ENCODE measurements at places on chromosomes 11 and 22. TPM values are rescaled to one million over a fixed set of nuclear protein-coding genes. Genes with fewer than 3 reads are reported as not detected.

DNA sequence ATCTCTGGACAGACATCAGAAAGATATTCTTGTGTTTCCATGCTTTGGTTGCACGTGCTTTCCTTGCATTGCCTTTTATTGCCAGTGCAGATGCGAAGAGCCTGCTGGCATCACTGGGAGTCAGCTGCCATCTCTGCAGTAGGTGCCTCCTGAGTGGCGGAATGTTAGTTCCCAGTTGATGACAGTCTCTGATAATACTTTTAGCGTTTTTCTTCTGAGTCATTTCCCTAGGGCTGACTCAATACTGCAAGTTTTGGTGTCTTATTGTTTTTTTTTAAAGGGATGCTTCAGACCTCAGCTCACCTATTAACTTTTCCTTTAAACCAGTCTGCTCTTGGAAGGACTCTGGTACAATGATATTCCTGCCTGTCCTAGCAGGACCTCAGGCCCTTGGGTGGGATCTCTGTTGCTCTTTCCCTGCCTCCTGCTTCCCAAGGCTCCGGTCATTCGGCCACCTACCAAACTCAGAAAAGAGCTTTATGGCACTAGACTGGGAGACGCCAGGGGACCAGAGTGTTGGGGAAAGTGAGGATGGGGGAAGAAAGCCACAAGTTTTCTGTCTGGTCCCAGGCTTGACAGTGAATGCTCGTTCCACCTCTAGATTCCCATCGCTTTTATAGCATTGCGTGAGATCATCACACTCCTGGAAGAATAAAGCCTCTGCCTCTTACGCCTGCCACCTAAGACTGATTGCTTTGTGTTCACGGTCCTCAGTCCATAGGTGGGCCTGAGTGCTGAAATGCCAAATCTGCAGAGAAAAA lies 308.7 kb downstream of the DDX10 start:
- H3K36me3 ChIP-seq = no peaks in the 10 kb centered on the region
- no peaks in the 10 kb centered on the region for H3K4me1 ChIP-seq
- H3K27ac ChIP-seq = no peak overlapping the region

GRCh38 chr11:57604296-57605027 lies 7.0 kb downstream of the SERPING1 start:
- no peak overlapping the region for H3K27ac ChIP-seq
- H3K4me1 ChIP-seq = no peaks in the 10 kb centered on the region
- no peak overlapping the region for H3K4me3 ChIP-seq
- no peak for ATAC-seq
- H3K27me3 ChIP-seq = no peaks in the 10 kb centered on the region
- H3K36me3 ChIP-seq = no peaks in the 10 kb centered on the region

The LIF gene
- 0.59 TPM for total RNA-seq

GRCh38 chr22:29369460-29369859 lies 18.9 kb downstream of the AP1B1 start:
- no peaks in the 10 kb centered on the region for H3K27me3 ChIP-seq
- no peaks in the 10 kb centered on the region for H3K4me1 ChIP-seq
- H3K36me3 ChIP-seq = no peaks in the 10 kb centered on the region

DNA sequence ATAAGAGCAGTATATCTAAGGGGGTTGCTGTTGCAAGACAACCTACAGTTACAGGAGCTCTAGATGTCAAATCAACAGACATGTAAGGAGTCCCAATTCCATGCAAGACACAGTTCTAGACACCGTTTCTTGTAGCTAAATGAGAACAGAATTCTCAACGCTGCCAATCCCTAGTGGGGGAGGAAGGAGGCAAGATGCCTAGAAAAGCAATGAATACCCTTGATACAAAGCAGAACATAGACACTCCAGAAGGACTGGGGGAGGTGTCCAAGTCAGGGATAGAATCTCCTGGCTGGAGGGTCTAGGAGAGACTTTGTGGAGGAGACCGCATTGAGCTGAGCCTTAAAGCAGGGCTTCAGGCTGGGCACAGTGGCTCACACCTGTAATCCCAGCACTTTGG lies 280.2 kb downstream of the BUD13 start:
- no peak for ATAC-seq
- no peak overlapping the region for H3K4me3 ChIP-seq
- no peaks in the 10 kb centered on the region for H3K4me1 ChIP-seq
- no peak overlapping the region for H3K27ac ChIP-seq
- H3K27me3 ChIP-seq = peaks cover 18% of the 10 kb centered on the region

The MMP3 gene
- 2.7 TPM for total RNA-seq

DNA sequence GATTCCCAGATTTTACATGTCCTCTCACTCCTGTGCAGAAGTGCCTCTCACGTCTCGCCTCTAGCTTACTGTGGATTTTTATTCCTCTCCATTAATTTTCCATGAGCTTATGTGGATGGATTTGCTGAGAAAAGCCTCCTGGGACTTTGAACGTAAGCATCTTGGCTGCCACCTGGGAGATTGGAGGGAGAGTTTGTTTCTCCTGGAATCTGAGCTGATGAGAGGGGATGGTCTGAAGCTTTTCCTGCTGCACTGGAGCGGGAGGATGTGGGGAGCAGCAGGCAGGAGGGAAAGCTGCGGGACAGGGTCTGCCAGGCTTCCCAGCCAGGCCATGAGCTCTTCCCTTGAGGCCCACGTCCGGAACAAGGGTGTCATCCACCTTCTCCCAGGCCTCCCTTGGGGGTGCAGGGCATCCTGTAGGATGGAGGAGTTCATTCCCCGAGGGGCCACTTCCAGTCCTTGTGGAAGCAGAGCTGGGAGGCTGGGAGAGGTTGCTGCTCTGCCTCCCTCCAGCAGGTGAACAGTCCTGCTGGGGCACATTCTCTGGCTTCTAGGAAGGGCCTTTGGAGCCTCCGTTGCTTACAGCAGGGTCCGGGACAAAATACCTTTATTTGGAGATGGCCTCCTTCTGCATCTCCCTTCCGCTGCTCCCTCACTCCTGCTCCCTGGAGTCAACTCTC lies 3.6 kb upstream of the SHANK2 start:
- no peak overlapping the region for H3K4me3 ChIP-seq
- no peak for ATAC-seq
- H3K4me1 ChIP-seq = no peaks in the 10 kb centered on the region
- H3K27ac ChIP-seq = no peak overlapping the region
- H3K36me3 ChIP-seq = no peaks in the 10 kb centered on the region

The SLC22A8 gene
- total RNA-seq = not detected

The MS4A5 gene
- total RNA-seq = not detected

- H3K27ac ChIP-seq = peak overlapping the region; percentile 72
- H3K4me1 ChIP-seq = peaks cover 39% of the 10 kb centered on the region
- H3K36me3 ChIP-seq = peaks cover 44% of the 10 kb centered on the region
- H3K4me3 ChIP-seq = peak overlapping the region; percentile 95
Measured at GRCh38 chr11:64241491-64242374, 838 bp downstream of the FKBP2 start.

- no peaks in the 10 kb centered on the region for H3K4me1 ChIP-seq
- H3K27ac ChIP-seq = no peak overlapping the region
- ATAC-seq = no peak
Measured at GRCh38 chr11:43404836-43405479, 46.2 kb downstream of the TTC17 start.

- H3K4me3 ChIP-seq = no peak overlapping the region
Measured at GRCh38 chr22:22196018-22196533, 48.5 kb upstream of the VPREB1 start.

GRCh38 chr11:118893662-118894061 lies 10.0 kb downstream of the CXCR5 start:
- no peaks in the 10 kb centered on the region for H3K27me3 ChIP-seq
- peaks cover 49% of the 10 kb centered on the region for H3K36me3 ChIP-seq
- no peak for ATAC-seq
- H3K27ac ChIP-seq = no peak overlapping the region
- no peak overlapping the region for H3K4me3 ChIP-seq
- peaks cover 75% of the 10 kb centered on the region for H3K4me1 ChIP-seq

The EMID1 gene
- 0.15 TPM for total RNA-seq

DNA sequence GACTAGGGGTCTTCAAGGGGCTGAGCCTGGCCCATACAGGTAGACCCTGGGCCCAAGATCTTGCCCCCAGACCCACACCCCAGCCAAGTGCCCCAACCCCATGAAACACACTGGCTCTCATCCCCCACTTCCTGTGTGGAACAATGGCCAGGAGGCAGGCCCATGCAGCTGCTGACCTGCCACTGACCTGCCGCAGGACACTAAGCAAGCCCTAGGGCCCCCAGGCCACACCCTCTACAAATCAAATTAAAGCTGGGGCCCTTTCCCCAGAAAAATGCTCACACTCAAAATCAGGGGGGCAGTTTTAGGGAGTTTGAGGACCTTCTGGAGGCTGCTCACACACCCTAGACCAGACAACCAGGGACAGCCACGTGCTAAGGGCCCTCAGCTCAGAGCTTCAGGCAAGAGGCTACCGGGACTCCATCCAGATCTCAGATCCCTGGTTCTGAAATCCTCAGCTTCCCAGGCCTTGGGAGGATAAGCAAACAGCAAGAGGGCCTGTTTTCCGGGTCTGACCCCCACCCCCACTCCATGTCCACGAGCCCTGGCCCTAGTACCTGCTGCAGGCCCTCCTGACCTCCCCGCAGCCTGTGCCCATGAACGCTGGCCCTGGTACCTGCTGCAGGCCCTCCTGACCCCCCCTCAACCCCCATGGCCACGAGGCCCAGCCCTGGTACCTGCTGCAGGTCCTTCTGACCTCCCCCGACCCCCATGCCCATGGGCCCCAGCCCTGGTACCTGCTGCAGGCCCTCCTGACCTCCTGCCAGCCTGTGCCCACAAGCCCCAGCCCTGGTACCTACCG lies 10.0 kb downstream of the CARD10 start:
- peaks cover 11% of the 10 kb centered on the region for H3K36me3 ChIP-seq
- peak; percentile 35 for ATAC-seq
- peak overlapping the region; percentile 53 for H3K27ac ChIP-seq
- H3K4me3 ChIP-seq = no peak overlapping the region
- peaks cover 64% of the 10 kb centered on the region for H3K27me3 ChIP-seq
- peaks cover 11% of the 10 kb centered on the region for H3K4me1 ChIP-seq

DNA sequence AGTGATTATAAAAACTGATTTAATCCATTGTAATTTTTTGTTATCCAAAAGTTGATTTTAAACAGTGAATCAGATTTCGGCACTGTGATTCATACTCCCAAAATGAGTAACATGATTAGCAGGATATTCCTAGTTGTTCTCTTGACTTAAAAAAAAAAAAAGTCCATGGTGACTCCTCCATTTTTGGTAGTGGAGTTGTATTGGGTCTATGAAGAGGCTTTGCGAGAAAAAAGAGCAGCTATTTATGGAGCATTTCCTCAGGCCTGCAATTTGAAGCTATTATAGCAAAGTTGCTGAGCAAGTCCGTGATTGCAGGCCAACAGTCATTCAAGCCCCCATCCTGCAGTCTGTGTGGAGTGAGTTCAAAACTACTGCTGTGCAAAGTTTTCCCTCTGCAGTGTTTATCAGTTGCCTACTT lies 28.8 kb downstream of the YAP1 start:
- ATAC-seq = peak; percentile 66
- peaks cover 7% of the 10 kb centered on the region for H3K4me1 ChIP-seq
- peak overlapping the region; percentile 75 for H3K27ac ChIP-seq
- H3K36me3 ChIP-seq = no peaks in the 10 kb centered on the region
- H3K4me3 ChIP-seq = no peak overlapping the region
- no peaks in the 10 kb centered on the region for H3K27me3 ChIP-seq

- H3K27ac ChIP-seq = no peak overlapping the region
- H3K27me3 ChIP-seq = peaks cover 27% of the 10 kb centered on the region
- no peak overlapping the region for H3K4me3 ChIP-seq
- no peak for ATAC-seq
- H3K4me1 ChIP-seq = no peaks in the 10 kb centered on the region
Measured at GRCh38 chr11:126740846-126741245, 259.7 kb downstream of the KIRREL3 start.

DNA sequence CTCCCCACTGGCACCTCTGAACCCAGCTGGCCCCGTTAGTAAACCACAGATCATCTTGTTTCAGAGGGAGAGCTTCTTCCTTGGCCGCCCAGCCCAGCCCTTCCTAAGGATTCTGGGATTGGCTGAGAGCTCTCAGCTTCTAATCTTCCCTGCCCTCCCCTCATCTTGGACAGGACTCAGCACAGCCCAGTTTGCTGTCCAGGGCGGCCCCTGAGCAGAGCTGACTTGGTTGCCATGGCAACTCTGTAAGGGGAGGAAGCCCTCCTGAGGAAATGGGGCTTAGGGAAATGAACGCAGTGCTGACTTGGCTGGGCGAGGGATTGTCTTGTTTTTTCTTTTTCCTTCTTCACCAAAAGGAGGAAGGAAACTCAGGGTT lies 4.6 kb downstream of the APOL4 start:
- H3K27me3 ChIP-seq = no peaks in the 10 kb centered on the region
- peak overlapping the region; percentile 54 for H3K27ac ChIP-seq
- H3K4me3 ChIP-seq = no peak overlapping the region
- H3K36me3 ChIP-seq = no peaks in the 10 kb centered on the region

DNA sequence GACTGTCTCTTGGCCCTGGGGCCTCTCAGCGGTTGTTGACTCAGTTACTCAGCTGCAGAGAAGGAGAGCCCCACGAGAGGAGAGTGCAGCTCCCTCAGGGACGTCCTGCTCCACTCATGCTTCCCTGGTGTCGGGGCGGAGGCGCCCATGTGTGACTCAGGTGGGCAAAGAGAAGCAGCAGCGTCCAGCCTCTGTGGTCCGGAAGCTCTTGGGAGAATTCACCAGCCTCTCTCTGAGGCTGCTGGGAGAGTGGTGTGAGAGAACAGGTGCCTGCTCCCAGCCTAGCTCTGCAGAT lies 25.7 kb downstream of the GLB1L2 start:
- no peaks in the 10 kb centered on the region for H3K27me3 ChIP-seq
- no peaks in the 10 kb centered on the region for H3K36me3 ChIP-seq
- H3K4me3 ChIP-seq = no peak overlapping the region
- ATAC-seq = no peak
- no peak overlapping the region for H3K27ac ChIP-seq

DNA sequence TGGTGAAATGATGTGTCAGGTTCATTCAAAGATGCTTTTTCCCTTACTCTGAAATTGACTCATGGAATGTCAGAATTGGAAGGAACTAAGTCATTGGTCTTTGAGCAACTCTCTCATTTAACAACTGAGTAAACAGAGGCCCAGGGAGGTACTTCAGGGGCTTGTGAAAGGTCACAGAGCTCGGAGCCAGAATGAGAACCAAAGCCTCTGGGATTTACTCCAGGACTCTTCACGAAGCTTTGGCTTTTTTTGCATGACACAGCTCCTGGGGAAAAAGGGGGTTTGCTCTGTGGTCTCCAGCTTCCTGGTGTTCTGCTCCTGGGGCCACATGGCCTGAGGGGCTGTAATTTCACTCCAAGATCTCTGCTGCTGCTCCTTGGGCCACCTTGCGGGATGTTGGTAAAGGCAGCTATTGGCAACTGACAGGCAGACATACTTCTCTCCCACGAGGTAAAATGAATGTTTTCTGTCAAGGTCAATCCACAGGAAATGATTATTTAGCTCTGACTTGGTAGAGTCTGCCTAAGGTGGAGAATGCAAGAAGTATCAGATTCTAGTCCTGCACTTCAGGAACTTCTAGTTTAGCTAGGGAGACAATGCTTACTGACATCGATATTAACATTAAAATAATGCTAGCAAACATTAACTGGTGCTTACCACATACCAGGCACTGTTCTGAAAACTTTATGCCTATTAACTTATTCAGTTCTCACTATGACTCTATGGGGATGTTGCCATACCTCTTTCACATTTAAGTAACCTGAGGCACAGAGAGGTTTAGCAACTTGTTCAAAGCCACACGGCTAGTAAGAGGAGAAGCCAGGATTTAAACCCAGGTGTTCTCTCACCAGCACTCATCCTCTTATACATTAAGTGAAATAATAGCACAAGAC lies 16.1 kb downstream of the PKNOX2 start:
- ATAC-seq = no peak
- no peaks in the 10 kb centered on the region for H3K36me3 ChIP-seq
- no peak overlapping the region for H3K27ac ChIP-seq
- no peaks in the 10 kb centered on the region for H3K27me3 ChIP-seq
- no peaks in the 10 kb centered on the region for H3K4me1 ChIP-seq

- peaks cover 48% of the 10 kb centered on the region for H3K36me3 ChIP-seq
- peaks cover 33% of the 10 kb centered on the region for H3K4me1 ChIP-seq
- no peak overlapping the region for H3K4me3 ChIP-seq
Measured at GRCh38 chr22:23688571-23688970, 2.2 kb upstream of the RGL4 start.

The IGSF22 gene
- 0.13 TPM for total RNA-seq
